ENCODE measurements at places on chromosomes 3 and 15.

- no peak for DNase-seq
Measured at GRCh38 chr15:40929660-40930429, 705 bp downstream of the DLL4 start.

GRCh38 chr3:194931865-194932264, 246.2 kb downstream of the FAM43A start:
- DNase-seq: no peak

GRCh38 chr3:170585937-170586310, at the start of gene SLC7A14:
Gene SLC7A14, minus strand, starts transcription at chr3:170586075. Its CDS starts 59,139 bp downstream, at chr3:170526936.
- DNase-seq: no peak

GRCh38 chr3:37262816-37263393, 88.5 kb upstream of the LRRFIP2 start:
- DNase-seq: no peak

DNA sequence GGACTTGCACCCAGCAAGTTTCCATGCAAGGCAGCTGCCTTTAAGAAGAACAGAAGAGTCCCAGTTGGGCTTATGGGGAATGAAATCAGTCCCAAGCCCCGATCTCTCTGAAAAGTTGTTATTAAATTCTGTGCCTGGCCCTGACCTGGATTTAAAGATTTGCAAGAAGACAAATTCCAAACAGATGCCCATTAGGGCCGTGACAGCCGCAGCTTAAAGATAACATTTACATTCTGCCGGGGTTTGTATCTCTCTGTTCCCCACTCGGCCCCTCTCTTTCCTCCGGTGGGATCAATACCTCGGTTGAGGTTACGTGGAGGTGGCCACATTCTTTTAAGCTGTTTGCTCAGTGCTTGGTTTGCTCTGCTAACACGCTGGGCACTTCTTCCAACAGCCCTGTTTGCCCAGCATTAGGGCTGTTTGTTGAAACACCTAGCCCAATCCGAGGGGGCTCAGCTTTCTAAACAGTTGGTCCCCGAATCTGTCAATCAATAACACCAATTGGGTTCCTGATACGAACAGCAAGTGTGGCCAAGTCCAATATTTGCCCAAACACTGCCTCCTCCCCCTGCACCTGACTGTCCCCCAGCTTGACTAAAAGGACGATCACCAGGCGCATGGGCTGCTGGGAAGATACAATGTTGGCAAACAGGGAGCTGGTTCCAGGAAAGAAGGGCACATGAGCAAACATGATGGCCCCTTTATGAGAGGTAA, 108.6 kb downstream of the RPLP1 start:
- DNase-seq: no peak

- no peak for DNase-seq
Measured at GRCh38 chr3:128301186-128302023, 148.1 kb downstream of the EEFSEC start.

GRCh38 chr3:127639173-127640041, 10.4 kb downstream of the PODXL2 start:
- no peak for DNase-seq

GRCh38 chr3:105253225-105253624, 113.5 kb upstream of the ALCAM start:
- DNase-seq: peak; percentile 73

DNA sequence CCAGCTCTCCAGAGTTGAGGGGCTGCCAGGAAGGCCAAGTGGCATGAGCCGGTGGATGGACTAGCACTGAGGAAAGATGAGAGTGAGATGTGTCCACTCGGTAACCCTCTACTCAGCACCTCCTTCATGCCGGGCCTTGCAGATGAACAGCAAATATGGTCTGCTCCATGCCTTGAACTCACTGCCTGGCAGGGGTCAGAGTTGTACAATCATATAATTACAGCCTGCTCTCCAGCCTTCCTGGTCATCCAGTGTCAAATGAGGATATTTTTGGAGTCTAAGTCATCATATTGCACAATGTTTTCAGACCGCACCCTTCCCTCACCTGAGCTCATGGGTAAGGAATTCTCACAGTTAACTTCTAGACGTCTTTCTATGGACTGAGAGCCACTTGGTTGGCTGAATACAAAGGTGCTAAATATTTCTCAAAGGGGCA, 4.9 kb downstream of the MGLL start:
- DNase-seq: no peak

GRCh38 chr3:117912352-117912751, 1122.3 kb downstream of the IGSF11 start:
- DNase-seq: no peak

DNA sequence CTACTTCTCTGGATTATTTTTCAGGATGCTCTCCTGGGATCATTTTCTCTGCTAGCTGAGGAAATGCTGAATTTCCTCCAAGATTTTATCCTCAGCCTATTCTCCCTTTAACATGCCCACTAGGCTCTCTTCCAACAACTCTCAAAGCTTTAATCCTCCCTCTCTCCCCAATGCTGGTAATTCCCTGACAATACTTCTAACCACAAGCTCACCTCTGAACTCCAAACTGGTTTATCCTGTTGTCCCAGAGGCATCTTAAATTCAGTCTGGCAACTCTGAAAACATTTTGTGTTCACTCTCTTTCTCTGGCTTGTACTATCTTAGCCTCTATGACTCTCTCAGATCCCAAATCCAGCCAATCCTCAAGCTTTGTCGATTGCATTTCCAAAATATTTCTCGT, 490.3 kb downstream of the MECOM start:
- DNase-seq: no peak

GRCh38 chr3:167882057-167882667, 146.6 kb downstream of the SERPINI1 start:
- peak; percentile 26 for DNase-seq

DNA sequence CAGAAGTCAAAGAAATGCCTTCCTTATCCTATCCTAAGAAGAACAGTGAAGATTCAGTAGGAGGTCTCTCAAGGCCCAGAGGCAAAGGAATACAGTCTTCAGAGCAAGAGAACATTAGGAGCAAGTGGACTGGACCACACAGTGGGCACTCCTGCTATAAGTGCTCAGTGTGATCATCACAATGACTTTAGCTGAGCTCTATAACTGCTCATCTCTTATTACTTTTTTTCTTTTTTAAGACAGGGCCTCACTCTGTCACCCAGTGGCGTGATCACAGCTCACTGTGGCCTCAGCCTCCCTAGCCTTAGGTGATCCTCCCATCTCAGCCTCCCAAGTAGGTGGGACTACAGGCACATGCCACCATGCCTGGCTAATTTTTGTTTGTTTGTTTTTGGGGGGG, 48.1 kb downstream of the COL8A1 start:
- no peak for DNase-seq

DNA sequence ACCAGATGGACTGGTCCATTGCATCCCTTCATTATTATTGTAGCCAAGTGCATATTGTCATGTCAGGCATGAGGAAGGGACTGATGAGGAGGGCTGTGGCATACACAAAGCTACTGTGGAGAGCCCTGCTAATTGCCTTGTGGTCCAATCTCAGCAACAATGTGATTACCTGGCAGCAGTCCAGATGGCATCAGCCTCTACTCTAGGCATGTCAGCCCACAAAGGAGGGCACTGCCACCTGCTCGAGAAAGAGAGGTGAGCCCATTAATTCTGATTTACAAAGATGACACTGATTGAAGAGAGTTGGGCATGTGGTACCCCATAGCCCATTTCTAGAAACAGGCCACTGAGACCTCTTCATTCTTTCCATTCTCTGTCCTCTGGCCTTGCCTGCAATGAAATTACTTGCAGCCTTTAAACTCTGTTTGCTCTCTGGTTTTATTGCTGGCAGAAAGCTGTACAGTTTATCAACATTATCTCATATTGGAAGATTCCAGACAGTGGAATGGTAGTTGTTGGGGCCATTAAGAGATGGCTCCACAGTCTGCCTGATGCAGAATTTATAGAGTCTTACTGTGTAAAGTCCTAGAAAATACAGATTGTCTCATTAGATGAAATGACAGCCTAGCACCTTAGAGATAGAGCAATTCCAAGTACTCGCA, 307.7 kb downstream of the ARPP21 start:
- DNase-seq: no peak

GRCh38 chr3:19173945-19174344, 25.6 kb downstream of the KCNH8 start:
- DNase-seq: no peak

GRCh38 chr3:99845999-99846398, 28.3 kb downstream of the CMSS1 start:
- no peak for DNase-seq

DNA sequence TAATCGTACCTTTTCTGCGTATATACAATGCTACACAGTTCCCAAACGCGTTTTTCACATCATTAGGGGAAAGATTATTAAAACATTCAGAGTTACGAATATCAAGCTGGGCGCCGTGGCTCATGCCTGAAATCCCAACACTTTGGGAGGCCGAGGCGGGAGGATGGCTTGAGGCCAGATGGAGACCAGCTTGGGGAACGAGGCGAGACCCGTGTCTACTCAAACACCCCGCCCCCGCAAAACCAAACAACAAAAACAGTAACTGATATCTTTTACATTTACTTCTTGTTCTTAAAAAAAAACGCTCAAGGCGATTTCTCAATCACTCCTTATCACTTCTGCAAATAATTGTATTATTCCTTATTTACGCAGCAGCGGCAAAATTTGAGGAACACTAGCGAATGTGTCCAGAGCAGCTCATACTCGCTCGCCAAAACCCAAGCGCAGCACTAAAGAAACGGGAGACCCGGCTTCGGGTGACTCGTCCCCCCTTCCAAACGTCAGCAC, 1.2 kb downstream of the ZBTB11 start:
- no peak for DNase-seq

DNA sequence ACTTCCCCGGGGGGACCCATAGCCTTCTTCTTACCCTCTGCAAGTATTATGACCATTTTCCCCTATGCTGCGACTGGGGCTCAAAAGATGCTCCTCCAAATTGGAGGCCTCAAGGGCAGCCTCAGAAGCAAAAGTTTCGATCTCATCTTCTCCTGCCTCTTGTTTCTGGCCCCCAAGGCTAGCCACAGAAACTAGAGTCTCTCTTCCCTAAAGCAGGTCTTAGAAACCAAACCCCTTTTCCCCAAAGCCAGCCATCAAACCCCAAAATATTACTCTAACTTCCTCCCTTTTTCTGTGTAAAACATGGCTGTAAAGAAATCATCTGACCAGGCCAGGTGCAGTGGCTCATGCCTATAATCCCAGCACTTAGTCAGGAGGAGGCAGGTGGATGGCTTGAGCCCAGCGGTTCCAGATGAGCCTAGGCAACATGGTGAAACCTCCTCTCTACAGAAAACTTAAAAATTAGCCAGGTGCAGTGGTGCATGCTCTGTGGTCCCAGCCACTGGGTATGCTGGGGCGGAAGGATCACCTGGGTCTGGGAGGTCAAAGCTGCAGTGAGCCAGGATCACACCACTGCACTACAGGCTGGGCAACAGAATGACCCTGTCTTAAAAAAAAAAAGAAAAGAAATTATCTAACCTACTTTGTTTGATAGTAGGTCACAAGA, 36.7 kb upstream of the MFGE8 start:
- no peak for DNase-seq

DNA sequence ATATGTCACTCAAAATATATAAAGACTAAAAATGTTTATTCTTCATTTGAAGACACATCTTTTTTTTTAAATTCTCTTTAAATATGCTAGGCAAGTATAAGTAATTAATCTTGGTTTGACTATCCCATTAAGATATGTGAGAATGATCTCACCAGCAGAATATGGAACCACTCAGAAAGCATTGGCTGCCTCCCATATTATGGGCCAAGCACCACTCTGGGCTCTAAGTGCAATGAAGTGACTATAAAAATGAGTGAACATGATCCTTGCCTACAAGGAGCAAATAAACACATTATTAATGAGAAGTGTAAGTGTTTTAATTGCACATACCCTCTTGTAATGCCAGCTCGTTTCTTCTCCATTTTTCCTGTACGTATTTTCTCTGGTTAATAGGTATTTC, 328.5 kb downstream of the NAALADL2 start:
- no peak for DNase-seq

DNA sequence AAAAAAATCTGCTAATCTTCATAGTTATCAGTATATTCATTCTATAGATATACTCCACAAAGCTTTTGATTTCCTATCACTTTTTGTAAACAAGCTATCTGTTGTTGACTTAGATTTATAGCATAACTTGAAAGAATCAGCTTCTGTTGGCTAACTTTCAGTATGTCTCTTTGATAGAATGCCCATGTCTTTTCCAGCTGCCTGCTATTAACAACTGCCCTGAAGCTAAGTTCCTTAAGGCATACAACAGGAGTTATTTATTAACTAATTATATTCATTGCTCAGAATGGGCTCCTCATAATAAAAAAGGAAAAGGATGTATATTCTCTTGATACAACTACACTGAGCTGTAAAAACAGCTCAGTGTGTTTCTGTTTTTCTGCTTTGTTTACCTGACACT, 293.9 kb downstream of the TUSC7 start:
- DNase-seq: no peak

Measured in NCI-H524 treated with DMSO at 0.1 percent for 48 hours (cell line).